ENCODE measurements at places on chromosomes 16 and 17.

- no peak for DNase-seq
Measured at GRCh38 chr16:48244863-48245195, 729 bp downstream of the LONP2 start.

- no peak for DNase-seq
Measured at GRCh38 chr16:4837733-4838501, 9.2 kb downstream of the GLYR1 start.

- DNase-seq, result no peak
Measured at GRCh38 chr17:19264268-19264667, 27.1 kb downstream of the EPN2 start.

GRCh38 chr17:78729641-78730040, 52.4 kb downstream of the CYTH1 start:
- DNase-seq, result no peak

- no peak for DNase-seq
Measured at GRCh38 chr17:65049085-65049756, 7.3 kb downstream of the GNA13 start.
